ENCODE measurements at places on chromosomes 11 and 22.

GRCh38 chr11:27387362-27387761 lies 24.3 kb upstream of the CCDC34 start:
- DNase-seq = no peak

GRCh38 chr22:28882878-28883656 lies at the start of gene ZNRF3:
ZNRF3 (plus strand) TSS chr22:28883572; CDS start chr22:28883767, 195 bp downstream.
- peak; percentile 47 for DNase-seq

GRCh38 chr22:33038131-33038772 lies 19.9 kb downstream of the SYN3 start:
- DNase-seq = no peak

DNA sequence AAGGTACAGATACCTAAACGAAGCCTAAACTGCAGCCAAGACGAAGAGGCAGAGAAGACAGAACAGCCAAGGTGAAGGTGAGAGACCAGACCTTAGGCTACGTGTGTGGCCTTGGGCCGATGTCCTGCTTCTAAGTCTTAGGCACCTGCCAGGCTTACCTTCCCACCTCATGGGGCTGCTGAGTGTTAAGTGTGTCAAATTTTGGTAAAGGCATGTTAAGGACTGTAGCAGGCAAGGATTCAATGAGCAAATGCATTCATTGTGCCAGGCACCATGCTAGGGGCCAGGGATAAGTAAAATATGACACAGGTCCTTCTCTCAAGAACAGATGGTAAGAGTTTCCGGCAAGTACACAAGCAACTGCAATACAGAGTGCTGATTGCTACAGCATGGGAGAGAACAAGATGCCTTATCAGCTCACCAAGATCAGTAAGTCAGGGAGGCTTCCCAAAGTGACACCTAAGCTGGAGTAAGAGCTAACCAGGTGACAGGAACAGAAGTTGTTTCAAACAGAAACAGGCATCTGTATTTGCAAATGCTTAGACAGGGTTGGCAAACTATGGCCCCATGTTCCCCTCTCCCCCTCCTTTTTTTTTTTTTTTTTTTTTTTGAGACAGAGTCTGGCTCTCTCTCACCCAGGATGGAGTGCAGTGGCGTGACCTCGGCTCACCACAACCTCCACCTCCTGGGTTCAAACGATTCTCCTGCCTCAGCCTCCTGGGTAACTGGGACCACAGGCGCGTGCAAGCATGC lies 46.7 kb downstream of the CLTCL1 start:
- no peak for DNase-seq

DNA sequence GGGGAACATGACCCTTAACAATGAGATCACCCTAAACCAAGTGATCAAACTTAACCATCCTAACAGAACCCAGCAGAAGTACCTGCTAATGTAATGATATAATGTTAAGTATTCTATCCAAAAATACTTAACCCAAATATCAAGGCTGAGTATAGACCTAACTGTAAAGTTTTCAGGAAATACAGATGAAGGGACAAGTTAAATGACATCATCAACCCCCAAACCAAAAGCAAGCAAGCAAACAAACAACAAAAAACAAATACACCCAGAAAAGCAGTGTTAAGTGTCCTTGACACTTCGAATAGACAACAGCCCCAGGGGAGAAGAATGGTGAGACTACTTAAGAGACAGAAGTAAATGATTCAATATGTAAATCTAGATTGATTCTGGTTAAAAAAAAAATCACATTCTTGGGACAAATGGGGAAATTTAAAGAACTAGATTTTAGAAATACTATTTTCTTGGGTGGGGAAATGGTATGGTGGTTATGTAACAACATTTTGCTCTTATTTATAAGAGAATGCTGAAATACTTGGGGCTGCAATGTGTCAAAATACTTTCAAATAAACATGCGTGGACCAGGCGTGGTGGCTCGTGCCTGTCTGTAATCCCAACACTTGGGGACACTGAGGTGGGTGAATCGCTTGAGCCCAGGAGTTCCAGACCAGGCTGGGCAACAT lies 2.5 kb downstream of the CSTF3 start:
- DNase-seq = no peak

DNA sequence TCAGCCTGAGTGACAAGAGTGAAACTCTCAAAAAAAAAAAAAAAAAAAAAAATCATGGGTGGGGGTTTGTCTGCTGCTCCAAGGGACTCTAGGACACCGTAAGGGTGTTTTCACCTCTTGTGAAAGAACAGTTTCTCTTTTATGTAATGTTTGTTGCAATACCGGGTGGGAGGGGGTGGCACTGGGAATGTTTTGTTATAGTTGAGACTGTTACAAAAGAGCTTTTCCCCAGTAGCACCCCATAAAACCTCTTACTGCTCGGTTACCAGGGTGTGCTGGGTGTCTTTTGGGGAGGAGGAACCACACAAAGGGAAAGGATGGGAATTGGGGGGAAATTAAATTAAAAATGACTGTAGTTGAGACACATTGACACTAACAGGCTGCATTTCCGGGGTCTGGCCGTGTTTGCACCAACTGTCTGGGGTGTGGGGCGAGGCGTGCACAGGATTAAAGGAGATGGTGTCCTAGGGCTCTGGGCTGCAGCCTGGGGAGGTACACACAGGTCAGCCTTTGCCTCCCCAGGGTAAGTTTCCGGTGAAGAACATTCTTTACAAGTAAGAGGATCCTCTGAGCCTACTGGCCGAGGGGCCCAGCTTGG lies 1.6 kb downstream of the NFAM1 start:
- no peak for DNase-seq

DNA sequence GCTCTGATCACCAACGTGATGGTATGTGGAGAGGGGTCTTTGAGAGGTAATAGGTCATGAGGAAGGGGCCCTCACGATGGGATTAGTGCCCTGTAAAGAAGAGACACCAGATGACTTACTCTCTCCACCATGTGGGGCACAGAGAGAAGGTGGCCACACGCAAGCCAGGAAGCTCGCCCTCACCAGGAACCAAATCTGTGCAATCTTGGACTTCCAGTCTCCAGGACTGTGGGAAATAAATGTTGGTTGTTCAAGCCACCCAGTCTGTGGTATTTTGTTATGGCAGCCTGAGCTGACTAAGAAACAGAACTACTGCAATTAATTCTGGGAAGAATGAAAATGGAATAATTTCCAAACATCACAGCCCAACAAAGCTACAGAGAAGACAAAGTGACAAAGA lies 117.5 kb downstream of the SNX19 start:
- DNase-seq = no peak

DNA sequence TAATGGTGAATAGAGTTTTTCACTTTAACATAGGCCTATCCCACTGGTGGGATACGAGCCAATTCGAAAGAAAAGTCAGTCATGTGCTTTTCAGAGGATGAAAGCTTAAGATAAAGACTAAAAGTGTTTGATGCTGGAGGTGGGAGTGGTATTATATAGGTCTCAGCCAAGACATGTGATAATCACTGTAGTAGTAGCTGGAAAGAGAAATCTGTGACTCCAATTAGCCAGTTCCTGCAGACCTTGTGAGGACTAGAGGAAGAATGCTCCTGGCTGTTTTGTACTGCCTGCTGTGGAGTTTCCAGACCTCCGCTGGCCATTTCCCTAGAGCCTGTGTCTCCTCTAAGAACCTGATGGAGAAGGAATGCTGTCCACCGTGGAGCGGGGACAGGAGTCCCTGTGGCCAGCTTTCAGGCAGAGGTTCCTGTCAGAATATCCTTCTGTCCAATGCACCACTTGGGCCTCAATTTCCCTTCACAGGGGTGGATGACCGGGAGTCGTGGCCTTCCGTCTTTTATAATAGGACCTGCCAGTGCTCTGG lies at the start of gene TYR:
Gene TYR, plus strand, starts transcription at position 185 of the 541 bp plus-strand sequence. Its CDS starts 79 bp downstream, at position 264.
- DNase-seq = no peak

DNA sequence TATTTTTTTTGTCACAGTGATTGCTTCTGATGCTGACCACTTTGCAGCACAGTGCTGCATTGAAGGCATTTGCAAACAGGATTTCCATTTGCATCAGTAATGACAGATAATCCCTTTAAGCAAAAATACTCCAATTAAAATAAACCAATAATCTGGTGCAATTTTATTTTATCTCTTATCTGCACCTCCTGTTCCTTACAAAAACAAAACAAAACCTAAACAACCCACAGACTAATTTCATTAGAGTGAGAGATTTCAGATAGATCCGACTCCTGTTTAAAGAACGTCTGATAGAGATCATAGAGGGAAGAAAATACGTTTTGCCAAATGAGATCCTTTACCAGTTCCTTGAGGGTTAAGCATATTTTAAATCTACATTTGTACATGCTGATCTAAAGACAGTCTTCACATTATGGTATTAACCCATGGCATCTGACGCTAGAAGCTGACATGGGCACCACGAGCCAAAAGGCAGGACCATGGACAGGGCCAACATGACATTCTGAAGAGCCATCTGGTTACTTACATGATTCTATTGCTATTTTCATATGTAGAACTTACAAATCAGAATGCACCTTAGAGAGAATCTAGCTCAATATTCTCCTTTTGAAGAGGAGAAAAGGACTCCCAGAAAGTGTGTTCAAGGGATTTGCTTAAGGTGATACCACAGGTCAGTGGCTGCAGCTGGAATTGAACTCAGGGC lies 286.2 kb upstream of the NARS2 start:
- DNase-seq = peak; percentile 29

GRCh38 chr22:48954781-48955311 lies 872.8 kb downstream of the BRD1 start:
- DNase-seq = no peak

DNA sequence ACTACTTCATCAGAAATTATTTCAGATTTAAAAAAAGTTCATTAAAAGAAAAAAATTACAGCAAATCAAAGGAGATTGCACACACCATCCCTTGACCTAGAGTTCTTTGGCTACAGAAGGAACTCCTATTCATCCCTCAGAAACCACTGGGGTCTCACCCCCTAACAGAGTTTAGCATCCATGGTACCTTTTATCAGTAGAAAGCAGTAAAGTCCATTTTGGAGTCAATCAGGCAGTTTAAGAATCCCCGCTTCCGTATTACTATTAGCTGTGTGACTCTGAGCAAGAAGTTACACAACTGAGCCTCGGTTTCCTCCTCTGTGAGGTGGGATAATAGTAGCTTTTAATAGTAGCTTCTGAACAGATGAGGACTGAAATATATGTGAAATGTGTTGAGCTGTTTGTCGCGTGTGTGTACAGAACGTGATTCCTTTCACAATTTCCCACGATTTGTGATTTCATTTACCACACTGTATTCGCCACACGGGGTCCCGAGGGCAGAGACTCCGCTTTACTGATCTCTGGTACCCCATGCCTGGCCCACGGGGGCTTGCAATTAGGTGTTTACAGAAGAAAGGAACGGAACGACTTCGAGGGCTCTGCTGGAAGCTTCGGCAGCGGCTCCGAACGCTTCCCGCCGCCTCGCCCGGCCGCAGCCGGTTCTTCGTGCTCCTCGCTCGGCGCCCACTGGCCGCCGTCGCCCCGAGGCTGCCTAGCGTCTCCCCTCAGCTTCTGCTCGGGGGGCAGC lies 72.5 kb upstream of the ZBED5 start:
- DNase-seq = no peak

- DNase-seq = no peak
Measured at GRCh38 chr11:72528121-72528520, 93.8 kb upstream of the CLPB start.

DNA sequence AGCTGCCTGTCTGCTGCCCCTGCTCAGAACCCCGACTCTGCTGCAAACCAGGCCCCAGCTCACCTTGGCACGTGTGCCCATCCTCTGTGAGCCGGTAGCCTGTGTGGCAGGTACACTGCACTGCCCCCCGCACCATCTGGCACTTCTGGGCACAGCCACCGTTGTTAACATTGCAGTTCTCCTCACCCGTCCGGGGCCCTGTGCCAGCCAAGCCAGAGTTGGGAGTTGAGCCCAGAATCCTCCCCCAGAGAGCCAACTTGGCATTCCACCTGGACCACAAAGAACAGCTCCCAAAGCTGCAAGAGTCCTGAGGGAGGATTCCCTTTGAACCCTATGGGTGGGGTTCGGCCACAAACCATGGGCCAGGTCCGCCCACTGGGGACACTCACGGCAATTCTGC lies 22.5 kb downstream of the LRP4 start:
- DNase-seq = no peak

GRCh38 chr11:65968600-65969482 lies 7.3 kb downstream of the SART1 start:
- no peak for DNase-seq

GRCh38 chr11:44957040-44957515 lies 6.4 kb upstream of the TP53I11 start:
- DNase-seq = no peak

DNA sequence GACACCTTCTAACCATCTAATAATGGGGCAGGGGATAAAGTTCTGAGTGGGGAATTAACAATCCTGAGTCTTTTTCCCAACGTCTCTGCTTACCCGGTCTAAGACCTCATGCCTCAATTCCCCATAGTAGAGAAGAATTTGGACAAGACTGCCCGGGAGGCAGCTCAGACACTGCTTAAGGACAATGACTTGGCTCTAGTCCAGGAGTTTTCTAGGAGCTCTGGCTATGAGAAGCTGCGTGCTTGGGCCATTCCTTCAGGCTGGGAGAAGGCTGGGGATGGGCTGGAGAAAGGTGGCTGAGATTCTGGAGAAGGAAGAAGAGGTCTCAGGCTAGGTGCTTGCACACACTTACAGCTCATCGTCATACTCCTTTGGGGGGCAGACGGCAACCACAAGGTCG lies 19.8 kb upstream of the ABCC8 start:
- DNase-seq = no peak

DNA sequence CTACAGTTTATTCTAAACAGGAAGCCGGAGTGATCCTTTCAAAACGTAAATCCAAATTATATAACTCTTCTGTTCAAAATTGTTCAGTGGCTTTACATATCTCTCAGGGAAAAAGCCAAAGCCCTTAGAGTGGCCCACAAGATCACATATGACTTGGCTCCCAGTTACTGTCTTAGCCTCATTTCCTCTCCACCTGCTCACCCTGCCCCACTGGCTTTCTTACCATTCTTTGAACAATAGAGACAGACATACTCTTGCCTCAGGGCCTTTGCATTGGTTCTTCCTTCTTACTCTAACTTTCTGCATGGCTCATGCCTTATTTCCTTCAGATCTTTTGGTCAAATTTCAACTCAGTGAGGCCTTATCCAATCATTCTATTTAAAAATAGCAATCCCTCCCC lies 52.1 kb downstream of the STIM1 start:
- peak; percentile 36 for DNase-seq

GRCh38 chr11:117855186-117855845 lies 21.1 kb downstream of the FXYD6 start:
- DNase-seq = no peak

- DNase-seq = no peak
Measured at GRCh38 chr22:29106839-29107238, 34.0 kb downstream of the KREMEN1 start.

GRCh38 chr11:30585125-30585891 lies 845 bp downstream of the MPPED2 start:
- no peak for DNase-seq

DNA sequence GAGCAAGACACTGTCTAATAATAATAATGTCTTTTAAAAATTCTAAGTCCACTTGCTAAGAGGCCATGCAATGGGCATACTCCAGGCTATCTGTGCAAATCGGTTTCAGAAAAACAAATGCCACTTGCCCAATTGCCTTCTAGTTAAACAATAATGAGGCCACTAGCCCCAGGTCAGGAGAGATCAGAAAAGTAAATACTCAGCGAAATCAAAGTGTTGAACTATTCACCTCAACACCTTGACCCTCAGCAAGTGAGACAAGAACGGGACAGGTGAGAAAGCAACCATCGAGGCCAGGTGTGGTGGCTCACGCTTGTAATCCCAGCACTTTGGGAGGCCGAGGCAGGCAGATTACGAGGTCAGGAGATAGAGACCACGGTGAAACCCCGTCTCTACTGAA lies 72.3 kb upstream of the SYN3 start:
- DNase-seq = no peak

All from bronchial epithelial cell (primary cell).